ENCODE measurements at places on chromosomes 13 and 19. TPM values are rescaled to one million over a fixed set of nuclear protein-coding genes. Genes with fewer than 3 reads are reported as not detected.

Gene INTS6
- 27.2 TPM for total RNA-seq

Gene GRIN3B
- 1.9 TPM for total RNA-seq

GRCh38 chr13:80109303-80109702 lies 231.6 kb downstream of the SPRY2 start:
- no peak for DNase-seq

DNA sequence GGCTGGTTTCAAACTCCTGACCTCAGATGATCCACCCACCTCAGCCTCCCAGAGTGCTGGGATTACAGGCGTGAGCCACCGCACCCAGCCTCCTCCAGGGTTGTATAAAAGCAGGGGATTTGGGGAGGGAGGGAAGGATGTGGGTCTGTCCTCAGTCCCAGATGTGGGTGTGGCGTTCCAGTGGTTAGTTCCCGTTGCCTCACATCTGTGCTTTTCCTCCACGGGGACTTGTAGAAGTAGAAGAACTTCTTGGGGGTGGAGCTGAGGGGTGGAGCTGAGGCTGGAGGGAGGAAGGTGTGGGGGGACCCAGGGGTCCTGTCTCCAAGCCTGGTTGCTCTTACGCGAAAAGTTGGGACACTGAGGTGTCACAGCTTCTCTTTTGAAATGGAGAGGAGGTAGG lies 514 bp upstream of the MCEMP1 start:
- no peak for DNase-seq

- no peak for DNase-seq
Observed at GRCh38 chr13:89221557-89222158, 1550.5 kb downstream of the SLITRK5 start.
